ENCODE measurements at places on chromosomes 16 and 17. TPM values are rescaled to one million over a fixed set of nuclear protein-coding genes. Genes with fewer than 3 reads are reported as not detected.

The DUS2 gene
- 24.1 TPM for total RNA-seq

The RHBDF2 gene
- 52.1 TPM for total RNA-seq

The SCARF1 gene
- 5.3 TPM for total RNA-seq

The KCNJ18 gene
- not detected for total RNA-seq

The CMTM4 gene
- total RNA-seq, result 1.2 TPM

The C17orf67 gene
- 3.2 TPM for total RNA-seq

The GLIS2 gene
- total RNA-seq, result 0.16 TPM

The TLCD3B gene
- total RNA-seq, result 4.6 TPM

DNA sequence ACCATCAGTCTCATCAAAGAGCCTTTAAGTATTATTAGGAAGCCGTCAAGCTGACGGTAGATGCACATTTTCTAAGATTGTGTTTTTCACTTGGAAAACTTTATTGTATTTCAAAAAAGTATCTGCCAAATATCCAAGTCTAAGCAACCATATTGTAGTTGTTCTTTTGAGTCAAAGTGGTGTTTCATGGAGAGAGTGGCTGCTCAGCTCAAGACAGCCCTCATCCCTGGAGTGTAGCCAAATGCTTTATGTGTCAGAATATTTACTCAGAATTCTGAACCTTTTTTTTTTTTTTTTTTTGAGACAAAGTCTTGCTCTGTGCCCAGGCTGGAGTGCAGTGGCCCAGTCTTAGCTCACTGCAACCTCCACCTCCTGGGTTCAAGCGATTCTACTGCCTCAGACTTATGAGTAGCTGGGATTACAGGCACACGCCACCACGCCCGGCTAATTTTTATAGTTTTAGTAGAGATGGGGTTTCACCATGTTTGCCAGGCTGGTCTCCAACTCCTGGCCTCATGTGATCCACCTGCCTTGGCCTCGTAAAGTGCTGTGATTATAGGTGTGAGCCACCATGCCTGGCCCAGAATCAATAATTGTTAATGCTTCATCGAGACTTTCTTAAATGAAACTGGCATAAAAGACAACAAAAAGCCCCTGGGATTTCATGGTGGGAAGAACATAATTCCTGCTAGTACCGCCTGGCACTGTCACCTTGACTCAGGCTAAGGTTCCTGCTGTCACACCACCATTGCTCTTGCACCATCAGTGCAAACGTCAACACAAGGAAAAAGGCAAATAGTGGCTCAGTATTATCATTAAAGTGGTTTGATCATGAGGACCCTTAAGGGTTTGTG lies 45.5 kb downstream of the PRKCA start:
- peaks cover 18% of the 10 kb centered on the region for H3K36me3 ChIP-seq
- no peak overlapping the region for H3K4me3 ChIP-seq
- H3K27me3 ChIP-seq, result no peaks in the 10 kb centered on the region
- DNase-seq, result no peak

DNA sequence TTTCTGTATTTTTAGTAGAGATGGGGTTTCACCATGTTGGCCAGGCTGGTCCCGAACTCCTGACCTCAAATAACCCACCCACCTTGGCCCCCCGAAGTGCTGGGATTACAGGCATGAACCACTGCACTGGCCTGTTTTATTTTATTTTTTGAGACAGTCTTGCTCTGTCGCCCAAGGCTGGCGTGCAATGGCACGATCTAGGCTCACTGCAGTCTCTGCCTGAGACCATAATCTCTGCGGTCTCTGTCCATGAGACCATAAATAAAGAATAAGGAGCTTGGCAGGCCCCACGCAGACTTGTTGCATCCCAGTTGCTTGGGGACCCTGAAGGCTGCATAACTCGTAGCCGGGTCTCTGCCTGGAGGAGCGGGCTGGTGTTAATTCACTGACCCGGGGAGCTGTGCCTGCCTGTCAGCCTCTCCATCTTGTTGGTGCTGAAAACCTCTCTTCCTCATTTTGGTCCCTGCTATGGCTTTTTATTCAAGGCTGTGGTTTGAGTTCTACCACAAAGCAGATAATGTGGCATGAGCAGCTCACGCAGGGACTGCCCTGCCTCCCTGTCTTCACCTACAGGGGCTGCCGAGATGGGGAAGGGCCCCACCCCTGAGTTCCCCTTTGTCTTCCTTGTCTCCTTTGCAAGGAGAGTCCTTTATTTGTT lies 82.1 kb downstream of the MSI2 start:
- peak; percentile 36 for DNase-seq
- peaks cover 36% of the 10 kb centered on the region for H3K36me3 ChIP-seq
- no peaks in the 10 kb centered on the region for H3K27me3 ChIP-seq
- H3K27ac ChIP-seq, result peak overlapping the region; percentile 56
- H3K4me3 ChIP-seq, result peak overlapping the region; percentile 48
- peaks cover 56% of the 10 kb centered on the region for H3K4me1 ChIP-seq

GRCh38 chr16:57938936-57939871 lies 31.7 kb downstream of the CNGB1 start:
- DNase-seq, result no peak

DNA sequence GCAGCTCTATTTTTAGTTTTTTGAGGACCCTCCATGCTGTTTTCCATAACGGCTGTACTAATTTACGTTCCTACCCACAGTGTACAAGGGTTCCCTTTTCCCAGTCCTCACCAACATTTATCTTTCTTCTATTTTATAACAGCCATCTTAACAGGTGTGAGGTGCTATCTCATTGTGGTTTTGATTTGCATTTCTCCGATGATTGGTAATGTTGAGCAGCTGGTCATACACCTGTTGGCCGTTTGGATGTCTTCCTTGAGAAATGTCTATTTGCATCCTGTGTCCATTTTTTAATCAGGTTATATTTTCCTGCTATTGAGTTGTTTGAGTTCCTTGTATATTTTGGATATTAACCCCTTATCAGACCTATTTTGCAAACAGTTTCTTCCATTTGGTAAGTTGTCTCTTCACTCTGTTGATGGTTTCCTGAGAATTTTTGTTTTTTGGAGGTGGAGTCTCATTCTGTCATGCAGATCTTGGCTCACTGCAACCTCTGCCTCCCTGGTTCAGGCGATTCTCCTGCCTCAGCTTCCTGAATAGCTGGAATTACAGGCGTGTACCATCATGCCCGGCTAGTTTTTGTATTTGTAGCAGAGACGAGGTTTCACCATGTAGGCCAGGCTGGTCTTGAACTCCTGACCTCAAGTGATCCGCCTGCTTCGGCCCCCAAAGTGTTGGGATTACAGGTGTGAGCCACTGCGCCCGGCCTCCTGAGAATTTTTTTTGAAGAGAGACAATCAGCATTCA lies 279.6 kb downstream of the SNX29 start:
- no peak overlapping the region for H3K4me3 ChIP-seq
- no peaks in the 10 kb centered on the region for H3K4me1 ChIP-seq

DNA sequence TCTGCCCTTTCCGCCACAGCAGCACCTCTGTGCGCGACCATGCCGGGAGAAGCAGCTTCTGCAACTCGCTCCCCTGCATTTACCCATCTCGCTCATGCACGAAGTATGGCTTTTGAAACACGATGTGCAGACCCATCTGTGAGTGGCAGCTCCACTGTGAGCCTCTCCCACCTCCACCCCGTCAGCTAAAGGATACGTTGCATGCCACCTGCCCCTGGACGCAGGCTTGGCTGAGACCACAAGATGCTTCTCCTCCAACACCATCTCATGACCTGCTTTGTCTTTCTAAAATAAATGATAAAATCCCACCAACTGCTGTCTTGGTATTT lies 100.9 kb downstream of the ZNF778 start:
- H3K27ac ChIP-seq, result peak overlapping the region; percentile 81
- H3K36me3 ChIP-seq, result peaks cover 59% of the 10 kb centered on the region
- H3K27me3 ChIP-seq, result no peaks in the 10 kb centered on the region
- H3K4me1 ChIP-seq, result peaks cover 96% of the 10 kb centered on the region
- H3K4me3 ChIP-seq, result peak overlapping the region; percentile 24

- H3K27me3 ChIP-seq, result no peaks in the 10 kb centered on the region
- no peak overlapping the region for H3K27ac ChIP-seq
- peaks cover 19% of the 10 kb centered on the region for H3K4me1 ChIP-seq
- H3K4me3 ChIP-seq, result no peak overlapping the region
- no peak for DNase-seq
Observed at GRCh38 chr16:89121691-89122321, 28.2 kb downstream of the ACSF3 start.

GRCh38 chr16:88956546-88957432 lies 20.2 kb downstream of the CBFA2T3 start:
- peak; percentile 32 for DNase-seq
- H3K36me3 ChIP-seq, result no peaks in the 10 kb centered on the region
- peaks cover 22% of the 10 kb centered on the region for H3K4me1 ChIP-seq
- H3K27me3 ChIP-seq, result peaks cover 20% of the 10 kb centered on the region

DNA sequence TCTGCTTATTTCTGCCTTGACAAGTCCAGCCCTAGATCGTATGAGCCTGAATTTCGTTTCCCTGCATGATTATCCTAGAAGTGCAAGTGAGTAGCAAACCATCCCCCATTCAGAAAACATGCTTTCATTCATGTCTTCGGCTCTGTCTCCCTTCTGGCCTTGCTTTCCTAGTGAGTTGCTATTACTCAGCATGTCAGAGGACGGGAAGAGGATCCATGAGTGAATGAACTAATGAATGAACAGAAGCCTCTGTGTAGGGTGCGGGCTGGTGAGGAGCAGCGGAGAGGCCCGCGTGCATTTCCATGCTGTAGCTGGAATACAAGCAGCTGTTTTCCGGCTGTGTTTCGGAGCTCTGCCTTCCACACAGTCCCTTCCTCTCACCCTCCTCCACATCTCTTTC lies 155.7 kb upstream of the NOL11 start:
- no peak overlapping the region for H3K4me3 ChIP-seq
- DNase-seq, result no peak
- H3K36me3 ChIP-seq, result peaks cover 16% of the 10 kb centered on the region
- H3K27ac ChIP-seq, result no peak overlapping the region
- no peaks in the 10 kb centered on the region for H3K27me3 ChIP-seq

GRCh38 chr16:72508191-72508590 lies 336.2 kb upstream of the PMFBP1 start:
- no peaks in the 10 kb centered on the region for H3K4me1 ChIP-seq
- H3K27ac ChIP-seq, result no peak overlapping the region
- H3K36me3 ChIP-seq, result no peaks in the 10 kb centered on the region

GRCh38 chr17:50134206-50135110 lies 4.5 kb upstream of the SAMD14 start:
- peaks cover 55% of the 10 kb centered on the region for H3K36me3 ChIP-seq
- H3K4me1 ChIP-seq, result peaks cover 26% of the 10 kb centered on the region
- peaks cover 13% of the 10 kb centered on the region for H3K27me3 ChIP-seq
- H3K4me3 ChIP-seq, result no peak overlapping the region
- no peak for DNase-seq

DNA sequence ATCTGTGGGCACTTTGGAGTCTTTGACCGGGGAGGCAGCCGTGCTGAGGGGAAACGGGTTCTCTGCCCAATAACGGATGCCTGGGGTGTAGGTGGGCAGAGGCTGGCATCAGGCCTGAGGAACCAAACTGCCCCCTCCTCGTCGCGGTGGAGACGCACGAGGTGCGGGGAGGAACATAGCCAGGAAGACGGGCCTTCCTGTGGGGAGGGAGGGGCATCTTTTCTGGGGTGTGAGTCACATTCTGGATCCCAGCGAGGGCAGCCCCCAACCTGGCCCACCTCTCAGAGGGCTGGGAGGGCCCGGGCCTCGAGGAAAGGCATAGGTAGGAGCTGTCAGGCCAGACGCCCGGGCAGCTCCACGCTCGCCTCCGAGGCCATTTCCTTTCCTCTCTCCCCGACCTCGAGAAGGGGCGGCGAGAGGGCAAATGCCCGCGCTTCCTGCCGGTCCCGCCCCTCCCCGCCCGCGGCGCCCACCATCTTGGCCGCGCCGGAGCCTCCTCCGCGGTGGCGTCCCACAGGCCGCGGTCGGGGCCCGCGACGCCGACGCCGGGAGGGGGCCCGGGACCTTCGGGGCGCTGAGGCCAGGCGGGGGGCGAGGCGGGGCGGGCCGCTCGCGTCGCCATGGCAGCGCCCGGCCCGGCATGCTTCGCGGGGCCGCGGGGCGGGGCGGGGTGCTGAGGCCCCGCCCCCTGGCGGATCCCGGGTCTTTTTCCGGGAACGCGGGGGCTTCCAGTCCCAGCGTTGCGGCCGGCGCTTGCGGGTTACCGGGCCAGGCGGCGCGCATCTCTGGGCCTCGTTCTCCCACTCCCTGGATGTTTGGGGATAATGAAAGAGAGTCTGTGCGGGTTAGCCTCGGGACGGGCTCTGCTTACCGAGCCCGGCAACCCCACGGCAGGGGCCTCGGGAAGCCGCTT lies 13.2 kb downstream of the RAI1 start:
- peak overlapping the region; percentile 95 for H3K27ac ChIP-seq
- peak overlapping the region; percentile 78 for H3K4me3 ChIP-seq
- no peaks in the 10 kb centered on the region for H3K36me3 ChIP-seq
- no peaks in the 10 kb centered on the region for H3K27me3 ChIP-seq
- H3K4me1 ChIP-seq, result peaks cover 71% of the 10 kb centered on the region
- DNase-seq, result peak; percentile 76

DNA sequence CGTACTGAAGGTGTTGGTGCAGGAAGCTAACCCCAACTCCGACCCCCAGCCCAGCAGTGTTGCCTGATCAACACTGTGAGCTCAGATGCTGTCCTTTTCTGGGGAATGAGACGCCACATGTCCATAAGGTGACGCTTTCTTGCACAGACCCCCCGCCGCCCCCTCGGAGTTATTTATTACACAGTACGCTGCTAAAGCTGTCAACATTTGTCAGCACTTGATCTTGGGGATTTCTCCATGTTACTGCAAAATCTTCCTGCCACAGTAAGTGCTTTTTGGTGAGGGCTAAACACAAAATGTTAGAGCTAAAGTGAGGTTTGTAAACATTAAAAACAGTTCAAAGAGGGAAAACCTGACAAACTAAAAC lies 15.9 kb downstream of the CMTM3 start:
- peaks cover 7% of the 10 kb centered on the region for H3K4me1 ChIP-seq
- no peak overlapping the region for H3K4me3 ChIP-seq
- no peak overlapping the region for H3K27ac ChIP-seq
- no peaks in the 10 kb centered on the region for H3K27me3 ChIP-seq
- DNase-seq, result no peak

- peaks cover 10% of the 10 kb centered on the region for H3K4me1 ChIP-seq
- no peak overlapping the region for H3K27ac ChIP-seq
- no peak overlapping the region for H3K4me3 ChIP-seq
- H3K36me3 ChIP-seq, result no peaks in the 10 kb centered on the region
- peaks cover 13% of the 10 kb centered on the region for H3K27me3 ChIP-seq
Observed at GRCh38 chr16:85329059-85329812, 217.0 kb upstream of the CIBAR2 start.

DNA sequence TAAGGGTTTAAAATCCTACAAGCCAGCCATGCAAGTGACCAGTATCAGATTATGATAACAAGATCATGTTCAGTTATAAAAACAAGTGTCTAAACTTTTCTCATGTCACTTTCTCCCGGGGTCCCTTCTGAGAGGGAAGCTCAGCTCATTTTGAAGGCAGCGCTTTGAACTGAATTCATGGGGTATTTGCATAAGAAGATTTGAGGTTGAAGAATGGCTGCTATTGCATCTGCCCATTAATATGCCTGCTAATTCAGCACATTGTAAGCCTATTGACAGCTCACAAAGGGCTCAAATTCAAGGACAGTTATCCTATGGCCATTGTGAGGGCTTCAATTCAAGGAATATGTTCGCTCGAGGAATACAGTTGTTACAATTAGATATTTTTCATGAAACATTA lies 290.2 kb upstream of the IRX3 start:
- H3K36me3 ChIP-seq, result no peaks in the 10 kb centered on the region
- no peaks in the 10 kb centered on the region for H3K4me1 ChIP-seq
- no peak overlapping the region for H3K27ac ChIP-seq
- no peak for DNase-seq
- peaks cover 7% of the 10 kb centered on the region for H3K27me3 ChIP-seq
